Psoas muscle (tissue), 8 donors: ENCODE measurements at places on chromosomes 2 and 18. TPM values are rescaled to one million over a fixed set of nuclear protein-coding genes. Genes with fewer than 3 reads are reported as not detected.

Gene AMER3
- total RNA-seq: not detected

Gene COL4A4
- total RNA-seq: 8.3 TPM

Gene ALPI
- total RNA-seq: not detected

Gene GCC2
- 18.0 TPM for total RNA-seq

Gene GKN1
- total RNA-seq: not detected

Gene RGPD4
- not detected for total RNA-seq

Gene CNGA3
- not detected for total RNA-seq

Gene DSC3
- total RNA-seq: 0.10 TPM

Gene PMAIP1
- 1.4 TPM for total RNA-seq

Gene ABCB11
- 0.12 TPM for total RNA-seq

Gene MROH2A
- total RNA-seq: not detected

Gene CREG2
- total RNA-seq: 0.13 TPM

Gene OSR1
- 2.0 TPM for total RNA-seq

Gene WDR33
- 33.7 TPM for total RNA-seq

Gene UGT1A8
- total RNA-seq: not detected

Gene ATP6V1C2
- 0.27 TPM for total RNA-seq

Gene REG3G
- not detected for total RNA-seq

Gene LONRF2
- 5.2 TPM for total RNA-seq

Gene LIPG
- total RNA-seq: 2.2 TPM

Gene CAMKMT
- 4.6 TPM for total RNA-seq

Gene TUBA4A
- total RNA-seq: 707 TPM

Gene SIX3
- not detected for total RNA-seq

Gene RNF144A
- total RNA-seq: 15.6 TPM

Gene OTOS
- total RNA-seq: not detected
